ENCODE measurements at places on chromosomes 16 and 17.

GRCh38 chr17:34378664-34379101 is 15.7 kb upstream of the CCL1 start:
- no peak for DNase-seq

GRCh38 chr16:86618431-86619238 is 40.3 kb downstream of the FOXL1 start:
- DNase-seq: no peak

- peak; percentile 66 for DNase-seq
Measured at GRCh38 chr16:2838928-2839327, 8.8 kb downstream of the ZG16B start.

GRCh38 chr16:56275801-56276200 is 84.5 kb downstream of the GNAO1 start:
- no peak for DNase-seq

Data from fibroblast of skin of back (primary cell).